GM20000 (cell line): ENCODE measurements at places on chromosomes 7 and 10.

DNA sequence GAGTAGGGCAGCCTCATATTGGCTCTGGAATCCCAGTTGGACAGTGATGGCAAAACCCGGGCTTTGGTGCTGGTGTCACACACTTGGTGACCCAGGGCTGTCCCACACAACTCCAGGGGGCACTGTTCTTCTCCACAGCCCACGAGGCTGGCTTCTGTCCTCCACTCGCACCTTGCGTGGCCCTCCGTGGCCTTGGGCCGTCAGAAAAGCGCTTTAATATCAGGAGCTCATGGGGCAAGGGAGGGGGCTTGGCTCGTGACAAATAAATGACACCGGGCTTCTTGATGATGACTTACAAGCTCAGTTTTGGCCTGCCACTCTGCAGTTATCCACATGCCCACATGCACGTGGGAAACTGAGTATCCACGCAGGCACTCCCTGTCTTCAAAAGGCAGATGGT, 8.1 kb downstream of the DOCK1 start:
- no peak for DNase-seq

DNA sequence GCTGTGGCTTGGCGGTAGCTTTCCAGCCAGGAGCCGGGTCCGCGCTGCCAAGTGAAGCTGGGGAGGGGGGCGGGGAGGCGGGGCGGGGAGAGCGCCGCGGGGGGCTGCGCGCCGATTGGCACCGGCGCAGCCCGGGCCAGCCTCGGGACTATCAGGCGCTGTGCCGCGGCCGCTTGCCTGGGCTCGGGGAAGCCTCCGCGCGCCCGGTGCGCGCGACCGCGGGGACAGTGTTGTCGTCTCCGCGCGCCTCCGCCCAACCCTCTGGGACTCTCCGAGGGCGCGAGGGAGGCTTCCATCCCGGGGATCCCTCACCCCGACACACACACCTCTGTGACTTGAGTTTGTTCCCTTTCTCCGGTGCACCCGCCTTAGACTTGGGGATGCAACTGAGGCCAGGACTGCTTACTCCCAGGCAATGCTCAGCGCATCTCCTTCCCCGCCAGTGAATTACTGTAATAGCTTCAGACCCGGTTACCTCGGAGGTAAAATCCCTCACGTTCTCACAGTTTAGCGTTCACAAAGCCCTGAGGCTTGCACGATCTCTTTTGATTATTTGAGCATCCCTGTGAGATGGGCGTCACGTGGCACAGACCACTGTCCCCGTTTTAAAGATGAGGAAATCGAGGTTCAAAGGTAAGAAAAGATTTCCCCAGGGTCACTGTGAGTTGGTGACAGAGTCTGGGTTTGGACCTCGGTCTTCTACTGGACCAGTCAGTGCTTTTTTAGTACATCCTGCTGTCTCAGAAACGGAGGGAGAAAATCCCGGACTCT, at the start of gene NKX1-2:
TSS of gene NKX1-2 (minus strand) at position 24 of the 771 bp plus-strand sequence. CDS start 92 bp downstream, outside the sequence.
- DNase-seq = no peak

DNA sequence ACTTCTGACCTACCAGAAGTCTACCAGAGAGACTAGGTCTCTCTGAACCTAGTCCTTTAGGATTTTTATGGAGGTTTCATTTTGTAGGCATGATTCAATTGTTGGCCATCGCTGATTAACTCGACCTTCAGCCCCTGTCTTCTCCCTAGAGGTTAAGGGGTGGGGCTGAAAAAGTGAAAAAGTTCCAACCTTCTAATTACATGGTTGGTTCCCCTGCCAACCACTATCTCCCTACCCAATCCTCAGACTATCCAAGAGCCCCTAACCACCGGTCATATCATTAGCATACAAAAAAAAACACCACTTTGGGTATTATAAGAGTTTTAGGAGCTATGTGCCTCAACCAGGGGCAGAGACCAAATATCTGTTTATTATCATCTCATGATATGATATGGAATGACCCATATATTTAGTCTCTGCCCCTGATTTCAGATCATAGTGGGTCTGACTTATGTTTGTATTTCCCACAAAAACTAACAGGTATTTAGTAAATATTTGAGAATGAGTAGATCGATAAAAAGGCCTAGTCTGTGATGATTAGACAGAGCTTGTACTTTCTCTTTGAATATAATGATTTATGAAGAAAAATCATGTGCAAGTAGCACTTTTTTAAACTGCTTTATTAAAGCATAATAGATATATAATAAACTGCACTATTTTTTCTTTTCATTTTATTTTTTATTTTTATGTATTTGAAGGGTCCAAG, 35.8 kb downstream of the DNAJC9 start:
- no peak for DNase-seq

DNA sequence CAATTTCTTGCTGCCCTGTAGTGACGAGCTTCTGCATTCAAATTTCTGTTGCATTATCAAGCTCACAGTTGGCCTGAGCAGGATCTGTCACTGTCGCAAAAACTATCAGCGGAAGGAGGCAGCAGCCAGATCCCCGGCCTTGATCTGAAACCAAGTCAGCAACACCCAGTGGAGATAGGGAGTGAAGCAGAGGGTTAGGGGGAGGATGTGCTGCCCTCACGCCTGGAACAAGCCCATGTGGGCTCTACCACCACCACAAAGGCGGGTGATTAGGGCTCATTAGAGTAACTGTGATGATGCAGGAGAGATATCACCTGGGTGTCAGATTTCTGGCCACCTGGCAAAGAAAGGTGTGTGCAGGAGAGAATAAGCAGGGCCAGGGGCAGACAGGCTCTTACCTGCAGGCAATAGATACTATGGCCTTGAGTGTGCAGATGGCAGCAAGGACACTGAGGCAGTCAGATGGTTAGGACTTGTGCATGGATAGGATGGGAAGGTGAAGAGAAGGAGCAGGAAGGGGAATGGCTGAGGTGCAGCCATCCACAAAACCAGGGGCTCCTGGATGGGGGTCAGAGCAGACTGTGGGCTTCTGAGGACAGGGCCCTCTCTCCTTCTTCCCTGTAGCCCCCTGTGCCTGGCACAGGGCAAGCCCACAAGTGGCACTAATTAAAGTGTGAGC, 417.3 kb downstream of the RPS24 start:
- DNase-seq = no peak

DNA sequence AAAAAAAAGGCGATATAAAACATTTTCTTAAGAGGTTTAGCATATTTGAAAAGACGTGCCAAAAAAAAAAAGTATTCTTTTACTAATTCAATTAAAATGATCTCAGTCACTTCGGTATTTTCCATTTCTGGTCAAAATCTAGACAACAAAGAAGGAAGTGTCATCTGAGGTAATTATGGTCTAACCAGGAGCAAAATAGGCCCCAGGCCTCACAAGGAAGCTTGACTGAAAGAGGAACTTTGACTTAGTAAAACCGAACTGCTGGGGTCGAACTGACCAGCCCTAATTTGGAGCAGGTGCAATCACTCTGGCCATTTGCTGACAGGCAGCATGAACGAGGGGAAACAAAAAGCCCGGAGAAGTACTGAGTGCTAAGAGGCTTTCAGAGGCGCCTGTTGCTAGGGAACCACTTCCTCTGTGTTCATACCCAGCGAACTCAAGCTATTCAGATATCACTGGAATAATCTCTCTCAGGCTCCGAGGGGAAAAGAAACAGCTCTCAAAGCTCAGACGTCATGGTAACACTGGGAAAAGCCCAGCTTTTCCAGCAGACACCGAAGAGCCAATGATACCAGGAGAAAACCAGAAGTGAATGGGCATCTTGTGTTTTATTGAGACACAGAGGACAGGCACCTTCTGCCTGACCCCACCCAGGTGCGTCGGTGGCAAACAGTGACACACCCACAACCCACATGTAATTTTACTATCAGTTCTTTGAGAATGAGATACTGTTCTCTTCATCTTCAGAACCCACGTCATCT, 126.5 kb downstream of the FAM107B start:
- peak; percentile 78 for DNase-seq

DNA sequence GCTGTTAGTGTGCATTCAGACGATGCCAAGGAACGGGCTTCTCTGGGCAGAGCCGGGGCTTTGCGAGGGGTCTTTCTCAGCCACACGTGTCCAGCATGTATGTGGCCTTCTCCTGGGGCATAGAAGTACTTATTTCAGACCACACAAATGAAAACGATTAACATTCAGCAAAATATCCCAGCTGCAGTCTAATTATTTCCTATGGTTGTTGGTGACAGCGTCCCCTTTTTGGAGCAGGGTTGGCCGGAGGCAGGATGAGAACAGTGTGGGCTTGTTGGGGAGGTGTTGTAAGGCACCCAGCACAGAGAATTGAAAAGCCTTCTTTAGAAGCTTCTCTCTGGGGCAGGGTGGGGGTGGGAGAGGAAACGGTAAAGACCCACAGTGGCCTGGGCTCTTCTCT, 54.2 kb downstream of the PTPRE start:
- DNase-seq = no peak

DNA sequence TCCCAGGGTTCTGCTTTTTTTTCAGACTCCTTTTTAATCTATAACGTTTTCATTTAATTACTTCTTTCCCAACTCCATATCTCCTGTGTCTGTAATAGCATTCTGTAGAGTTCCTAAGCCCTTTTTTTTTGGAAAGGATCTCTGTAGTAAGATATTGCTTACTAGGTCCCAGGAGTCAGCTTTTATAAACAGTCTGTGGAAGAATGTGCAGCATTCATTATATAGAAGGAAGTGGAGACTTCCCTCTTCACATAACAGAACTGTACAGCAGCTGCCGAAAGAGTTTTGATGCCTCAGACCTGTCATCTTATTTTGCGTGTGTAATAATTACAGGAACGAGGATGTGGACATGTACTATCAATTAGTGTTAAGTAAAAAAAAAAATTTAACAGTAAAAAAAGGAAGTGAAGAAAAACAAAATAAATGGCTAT, 7.4 kb upstream of the STEAP4 start:
- DNase-seq = no peak

GRCh38 chr10:88057720-88058119, 194.3 kb downstream of the PTEN start:
- DNase-seq = no peak

GRCh38 chr7:12093365-12093764, 117.7 kb upstream of the TMEM106B start:
- no peak for DNase-seq

DNA sequence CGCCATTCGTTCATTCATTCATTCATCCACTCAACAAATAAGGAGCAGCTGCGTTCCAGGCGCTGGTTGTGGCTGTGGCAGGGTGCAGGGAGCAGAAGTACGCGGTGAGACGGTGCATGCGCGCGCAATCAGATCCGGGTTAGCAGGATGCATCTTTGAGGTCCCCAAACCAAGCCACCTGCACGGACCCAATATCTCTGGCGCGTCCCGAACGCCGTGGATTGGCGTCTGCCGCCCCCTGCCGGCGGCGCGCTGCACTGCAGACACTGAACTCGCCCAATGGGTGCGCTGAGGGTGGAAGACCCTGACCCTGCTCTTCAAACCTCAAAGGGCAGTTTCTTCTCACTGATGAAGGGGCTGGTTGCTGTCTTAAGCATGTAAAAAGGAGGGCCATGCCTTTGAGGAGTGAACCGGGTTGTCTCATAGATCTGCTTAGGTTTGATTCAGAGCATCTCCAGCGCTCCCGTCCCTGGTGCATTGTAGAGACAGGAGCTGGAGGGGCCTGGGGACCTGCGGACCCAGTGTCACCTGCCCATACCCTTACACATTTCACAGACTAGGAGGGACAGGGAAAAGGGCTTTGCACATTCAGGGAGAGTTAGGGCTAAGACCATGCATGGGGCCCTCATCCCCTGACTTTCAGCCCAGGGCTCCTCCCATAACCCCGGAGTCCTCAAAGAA, 102.5 kb downstream of the RAMP3 start:
- peak; percentile 73 for DNase-seq

DNA sequence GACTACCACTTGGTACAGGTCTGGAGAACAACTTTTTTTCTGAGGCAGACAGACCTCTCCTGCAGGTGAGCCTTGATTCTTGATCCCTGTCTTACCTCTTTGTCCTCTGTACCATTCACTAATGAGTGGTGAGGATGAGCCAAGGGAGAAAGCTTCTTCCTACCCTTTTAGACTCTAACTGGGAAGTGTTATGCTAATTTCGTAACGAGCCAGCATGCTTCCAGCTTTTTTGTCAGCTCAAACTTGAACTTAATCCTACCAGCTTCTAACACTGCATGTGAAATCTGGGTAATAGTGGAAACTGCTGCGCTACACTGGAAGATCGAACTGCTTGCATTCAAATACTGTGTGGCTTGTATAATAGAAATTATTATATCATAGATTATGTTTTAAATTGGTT, 87.0 kb downstream of the NEUROD6 start:
- DNase-seq = no peak

DNA sequence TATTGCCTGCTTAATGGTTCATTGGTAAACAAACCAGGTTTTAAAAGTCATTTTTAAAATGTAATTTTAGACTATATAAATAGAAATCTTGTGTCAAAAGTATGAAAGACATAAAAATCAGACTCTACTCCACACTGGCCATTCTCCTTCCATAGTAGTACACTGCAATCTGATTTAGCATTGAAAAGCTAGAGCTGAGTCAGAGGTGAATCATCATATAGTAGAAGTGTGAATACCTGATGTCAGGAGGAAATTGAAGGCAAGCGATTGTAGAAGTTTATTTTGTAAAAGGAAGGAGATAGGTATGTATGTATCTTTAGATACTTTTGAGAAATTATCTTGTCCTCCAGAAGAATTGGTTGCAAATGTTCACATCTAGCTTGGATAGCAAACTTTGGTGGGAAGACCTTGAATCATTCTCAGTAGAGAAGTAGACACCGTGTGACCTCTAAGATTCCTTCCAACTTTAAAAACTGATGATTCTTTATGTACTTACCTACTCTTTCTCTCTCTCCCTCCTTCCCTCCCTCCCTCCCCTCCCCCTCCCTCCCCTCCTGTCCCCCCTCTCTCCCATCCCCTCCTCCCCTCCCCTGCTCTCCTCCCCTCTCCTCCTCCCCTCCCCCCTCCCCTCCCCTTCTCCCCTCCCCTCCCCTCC, 88.1 kb downstream of the BTAF1 start:
- peak; percentile 18 for DNase-seq
